Brain microvascular endothelial cell (primary cell): ENCODE measurements at places on chromosomes 16 and 17.
A peak's percentile ranks its signal among the peaks of the same experiment; 100 is the strongest.

DNA sequence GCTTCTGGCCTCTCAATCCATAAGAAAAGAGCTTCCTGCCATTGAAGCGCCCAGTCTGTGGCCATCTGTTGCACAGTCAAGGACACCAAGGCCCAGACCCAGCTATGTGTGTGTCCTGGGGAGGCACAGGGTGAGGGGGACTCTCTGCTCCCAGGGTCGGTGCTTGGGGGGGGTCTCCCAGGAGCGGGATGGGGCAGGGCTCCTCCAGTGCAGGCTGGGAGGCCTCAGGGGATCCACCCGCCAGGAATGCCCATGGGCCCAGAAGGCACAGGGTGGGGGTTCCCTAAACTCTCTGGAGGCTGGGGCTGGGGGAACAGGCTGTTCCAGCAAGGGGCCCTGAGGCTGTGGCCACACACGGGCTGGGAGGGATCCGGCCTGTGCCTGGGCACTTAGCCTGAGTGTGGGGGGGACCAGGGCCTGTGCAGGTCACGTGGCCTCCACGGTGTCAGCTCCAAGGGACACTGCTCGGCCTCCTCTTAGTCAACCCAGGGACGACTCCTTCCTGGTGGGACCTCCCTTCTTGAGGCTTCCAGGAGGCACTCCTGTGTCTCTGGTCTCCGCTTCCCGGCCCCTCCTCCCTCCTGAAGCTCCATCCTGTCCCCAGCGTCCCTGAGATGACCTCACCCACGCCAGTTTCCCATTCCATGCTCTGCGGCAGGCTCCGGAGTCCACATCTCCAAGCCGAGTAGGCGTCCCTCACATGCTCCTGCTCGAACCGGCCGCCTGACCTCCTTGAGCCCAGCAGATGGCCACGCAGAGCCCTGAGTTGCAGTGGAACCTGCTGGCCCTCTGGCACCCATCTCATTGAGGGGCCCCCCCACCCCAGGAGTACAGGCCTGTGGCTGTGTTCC is 23.1 kb upstream of the BAHCC1 start:
- DNase-seq = no peak

GRCh38 chr17:75130632-75131277 is 787 bp downstream of the NT5C start:
- peak; percentile 51 for DNase-seq

GRCh38 chr16:77763994-77764393 is 24.4 kb upstream of the VAT1L start:
- DNase-seq = no peak

GRCh38 chr16:11356573-11357331 is 11.5 kb downstream of the RMI2 start:
- peak; percentile 56 for DNase-seq

- DNase-seq = no peak
Measured at GRCh38 chr17:9557161-9557755, 18.4 kb downstream of the STX8 start.

DNA sequence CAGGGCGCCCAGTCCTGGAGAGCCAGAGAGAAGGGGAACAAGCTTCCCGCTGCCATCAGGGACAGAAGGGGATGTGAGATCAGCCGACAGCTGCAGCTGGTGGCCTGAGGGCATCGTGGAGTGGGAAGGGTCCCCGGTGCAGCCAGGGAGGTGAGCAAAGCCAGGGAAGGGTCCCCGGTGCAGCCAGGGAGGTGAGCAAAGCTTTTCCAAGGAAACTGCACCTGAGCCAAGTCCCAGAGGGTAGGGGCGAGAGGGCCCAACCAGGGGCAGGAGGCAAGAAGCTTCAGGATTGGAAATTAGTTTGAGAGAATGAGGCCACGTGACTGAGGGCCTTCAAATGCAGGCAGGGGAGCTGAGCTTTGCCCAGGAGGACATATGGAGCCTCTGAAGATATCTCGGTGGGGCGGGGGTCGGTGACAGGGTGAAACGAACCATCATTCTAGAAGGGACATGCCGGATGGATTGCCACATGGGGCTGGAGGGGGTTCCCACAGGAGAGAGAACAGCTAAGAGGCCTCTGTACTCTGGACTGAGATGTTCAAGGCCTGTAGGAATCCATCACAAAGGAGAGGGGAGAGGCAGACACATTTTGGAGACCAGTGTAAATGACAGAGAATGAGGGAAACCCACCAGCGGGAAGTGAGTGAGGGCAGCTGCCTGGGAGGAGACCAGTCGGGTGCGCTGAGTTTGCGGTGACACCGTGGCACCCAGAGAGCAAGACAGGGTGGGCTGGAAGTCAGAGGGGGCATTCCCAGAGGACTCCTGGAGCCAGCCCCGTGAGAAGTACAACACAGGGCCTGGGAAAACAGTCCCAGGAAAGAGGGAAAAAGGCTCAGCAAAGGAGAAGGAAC is 31.4 kb upstream of the RPH3AL start:
- DNase-seq = no peak

DNA sequence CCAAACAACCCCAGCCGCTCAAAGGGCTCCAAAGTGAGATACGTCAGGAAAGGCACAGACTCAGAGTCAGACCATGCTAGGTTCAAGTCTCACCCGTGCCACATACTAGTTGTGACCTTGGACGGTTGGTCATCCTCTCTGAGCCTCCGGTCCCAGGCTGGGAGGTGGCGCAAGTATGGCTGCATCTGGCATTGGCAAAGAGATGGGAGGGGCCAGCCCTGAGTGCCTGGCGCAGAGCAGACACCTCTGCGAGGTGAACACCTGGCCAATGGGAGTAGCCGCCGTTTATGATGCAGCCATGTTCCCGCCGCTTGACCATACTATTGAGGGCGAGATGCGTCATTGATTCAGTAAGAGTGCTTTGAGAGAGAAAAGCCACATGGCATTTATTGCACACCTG is 97.8 kb upstream of the PLCG2 start:
- no peak for DNase-seq

DNA sequence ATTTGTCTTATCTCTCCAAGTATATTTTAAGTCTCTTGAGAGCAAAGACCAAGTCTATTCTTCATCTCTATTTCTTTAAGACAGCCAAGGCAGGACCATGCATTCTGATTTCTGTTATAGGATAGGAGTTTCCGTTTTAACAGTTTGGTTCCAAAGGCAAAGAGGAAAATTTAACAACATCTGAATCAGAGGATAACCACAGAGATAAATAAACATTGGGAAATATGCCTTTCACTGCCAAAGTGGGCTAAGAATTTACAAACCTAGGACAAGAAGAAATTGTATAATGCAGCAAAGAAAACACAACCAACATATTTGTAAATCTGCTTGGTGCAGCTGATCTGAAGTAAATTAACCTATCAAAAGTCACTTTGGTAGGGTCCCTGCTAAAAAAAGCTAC is 37.7 kb downstream of the USP32 start:
- DNase-seq = peak; percentile 39

DNA sequence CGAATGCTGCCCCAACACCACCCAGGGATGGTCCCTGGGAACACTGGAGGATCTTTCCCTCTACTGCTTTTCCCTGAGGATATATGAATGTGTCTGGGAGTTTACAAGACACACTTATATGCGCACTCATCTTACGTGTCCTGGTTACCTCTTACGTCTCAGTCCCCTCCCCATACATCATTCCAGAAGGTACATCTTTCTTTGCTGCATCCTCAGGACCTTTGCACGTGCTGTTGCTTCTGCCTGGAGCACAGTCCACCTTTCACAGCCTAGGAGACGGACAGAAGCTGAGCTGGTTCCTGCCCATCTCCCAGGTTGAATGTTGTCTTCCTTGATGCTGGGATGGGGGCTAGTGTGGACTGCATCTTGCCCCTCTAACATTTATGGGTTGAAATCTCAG is 153.0 kb upstream of the FOXF1 start:
- DNase-seq = no peak

GRCh38 chr17:58088624-58089023 is 5.4 kb downstream of the DYNLL2 start:
- DNase-seq = no peak

- DNase-seq = no peak
Measured at GRCh38 chr17:31598921-31599571, 207.6 kb downstream of the RAB11FIP4 start.

DNA sequence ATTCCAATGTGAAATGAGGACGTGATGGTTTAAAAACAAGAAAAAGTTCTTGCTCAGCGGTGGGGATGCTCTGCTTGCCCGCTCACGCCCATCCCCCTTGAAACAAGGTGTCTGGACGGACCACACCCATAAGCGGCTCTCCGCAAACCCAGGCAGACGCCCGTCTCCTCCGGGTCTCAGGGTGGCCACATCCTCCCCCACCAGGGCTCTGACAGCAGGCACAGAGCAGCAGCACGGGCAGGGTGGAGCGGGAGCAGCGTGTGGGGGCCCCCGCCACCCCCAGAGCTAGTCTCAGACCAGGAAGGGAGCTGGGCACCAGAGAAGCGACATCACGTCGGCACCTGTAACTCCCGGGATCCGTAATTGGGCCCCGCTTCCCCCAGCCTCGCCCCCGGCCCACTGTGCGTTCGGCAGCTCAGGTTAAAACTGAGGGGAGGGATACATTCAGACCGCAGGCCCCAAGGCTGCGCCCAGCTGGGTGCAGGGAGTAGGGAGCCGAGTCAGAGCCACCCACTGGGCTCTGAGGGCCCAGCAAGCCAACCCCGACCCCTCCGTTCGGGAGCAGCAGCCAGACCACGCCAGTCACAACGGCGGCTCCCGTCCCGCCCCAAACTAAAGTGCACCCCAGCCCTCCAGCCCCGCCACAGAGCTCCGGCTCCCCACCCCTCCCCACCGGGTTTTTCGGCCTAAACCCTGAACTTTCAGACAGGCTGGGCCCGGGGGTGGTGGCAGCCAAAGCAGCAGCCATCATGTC is 22.0 kb downstream of the CLUH start:
- DNase-seq = no peak

GRCh38 chr17:4506892-4507291 is 8.2 kb downstream of the SPNS2 start:
- DNase-seq = no peak

DNA sequence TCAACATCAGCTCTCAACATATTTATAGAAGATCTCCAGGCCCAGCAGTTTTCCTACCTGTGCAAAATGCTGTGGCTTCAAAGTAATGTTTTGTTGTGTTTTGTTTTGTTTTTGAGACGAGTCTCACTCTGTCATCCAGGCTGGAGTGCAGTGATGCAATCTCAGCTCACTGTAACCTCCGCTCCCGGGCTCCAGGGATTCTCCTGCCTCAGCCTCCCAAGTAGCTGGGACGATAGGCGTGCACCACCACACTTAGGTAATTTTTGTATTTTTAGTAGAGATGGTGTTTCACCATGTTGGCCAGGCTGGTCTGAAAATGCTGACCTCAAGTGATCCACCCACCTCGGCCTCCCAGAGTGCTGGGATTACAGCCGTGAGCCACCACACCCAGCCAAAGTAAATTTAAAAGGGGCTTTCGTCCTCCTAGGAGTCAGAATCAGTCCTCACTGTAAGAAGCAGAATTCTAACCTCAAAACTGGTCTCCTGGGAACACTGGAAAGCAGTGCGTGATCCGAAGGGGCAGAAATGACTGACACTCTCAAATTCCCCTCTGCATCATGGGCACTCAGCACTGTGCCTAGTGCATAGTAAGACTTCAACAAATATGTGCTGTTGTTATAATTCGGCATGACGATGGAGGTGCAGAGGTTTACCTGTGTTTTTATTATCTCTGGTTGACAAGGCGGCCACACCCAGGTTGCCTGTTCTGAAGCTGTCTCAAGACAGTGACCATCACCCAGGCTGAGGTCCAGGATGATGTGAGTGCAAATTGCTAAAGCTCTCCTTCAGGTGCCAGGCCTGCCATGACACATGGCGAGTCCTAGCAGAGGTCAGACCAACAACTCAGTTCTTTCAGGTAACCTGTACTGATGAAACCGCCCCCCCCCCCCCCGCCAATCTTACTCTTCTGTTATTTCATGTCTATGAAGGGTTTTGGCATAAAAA is 59.8 kb downstream of the ADCY9 start:
- DNase-seq = no peak

- DNase-seq = no peak
Measured at GRCh38 chr17:46163316-46163715, 29.9 kb downstream of the KANSL1 start.

GRCh38 chr16:75226550-75227360 is 8.0 kb downstream of the CTRB1 start:
- no peak for DNase-seq
